ENCODE measurements at places on chromosomes 7 and 10.

DNA sequence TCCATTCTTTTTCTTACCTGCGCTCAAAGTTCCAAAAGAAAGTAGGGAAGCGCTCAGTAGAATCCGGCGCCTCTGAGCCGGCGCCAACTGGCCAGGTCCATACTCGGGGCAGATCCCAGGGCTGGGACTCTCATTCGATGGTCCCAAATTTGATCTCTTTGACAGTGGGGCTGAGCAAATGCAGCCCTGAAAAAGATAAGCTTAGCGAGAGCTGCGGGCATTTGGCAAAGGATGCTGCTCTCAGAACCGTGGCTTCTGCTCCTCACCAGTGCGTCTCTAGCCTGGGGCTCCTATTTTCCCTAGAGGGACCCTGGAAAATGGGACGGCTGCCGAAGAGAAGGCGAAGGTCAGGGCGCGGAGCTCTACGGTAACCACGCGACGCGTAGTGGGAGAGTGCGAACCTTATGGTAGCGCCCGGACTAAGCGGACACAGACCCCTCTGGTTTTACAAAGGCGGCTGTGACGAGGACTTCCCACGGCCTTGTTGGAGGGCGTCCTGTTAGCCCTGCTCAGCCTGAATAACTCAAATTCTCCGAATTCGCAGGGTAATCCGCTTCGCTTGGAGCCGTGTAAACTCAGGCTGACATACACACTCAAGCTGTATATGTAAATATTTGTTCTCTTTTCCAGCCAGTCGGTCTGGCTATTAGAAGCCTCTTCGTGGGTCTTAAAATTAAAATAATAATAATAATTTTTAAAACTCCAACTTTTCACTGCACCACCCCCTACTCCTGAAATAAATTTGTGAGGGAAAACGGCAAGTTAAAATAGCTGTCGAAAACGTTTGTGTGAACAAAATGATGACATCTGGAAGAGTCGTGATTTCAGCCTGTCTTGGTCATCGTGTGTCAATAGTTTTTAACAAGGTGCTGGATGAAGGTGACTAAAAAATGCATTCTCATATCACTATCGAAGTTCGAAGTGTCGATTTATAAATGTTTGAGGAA lies 869 bp upstream of the TBX20 start:
- no peak for DNase-seq

- no peak for DNase-seq
Observed at GRCh38 chr7:32515890-32516550, 20.7 kb downstream of the AVL9 start.

DNA sequence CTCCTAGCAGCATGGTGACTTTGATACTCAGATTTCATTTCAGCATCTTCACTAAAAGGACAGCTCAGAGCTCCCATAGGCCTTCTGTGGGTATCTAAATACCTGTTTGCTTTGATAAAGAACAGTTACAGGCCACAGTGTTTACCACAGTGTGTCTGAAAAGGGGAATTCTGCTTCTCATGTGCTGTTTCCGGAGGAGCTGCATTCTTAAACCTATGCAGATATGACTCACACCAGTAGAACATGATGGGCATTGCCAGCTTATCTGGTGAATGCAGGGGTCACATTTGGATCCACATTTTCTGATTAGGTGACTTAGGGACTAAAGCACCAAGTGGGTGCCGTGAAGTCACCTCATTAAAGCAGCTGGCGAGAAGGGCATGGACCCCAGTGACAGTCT lies 52.6 kb downstream of the TRRAP start:
- DNase-seq = peak; percentile 9

- peak; percentile 59 for DNase-seq
Observed at GRCh38 chr7:43038254-43038653, 74.2 kb upstream of the HECW1 start.

GRCh38 chr7:14497390-14497789 lies 405.2 kb downstream of the DGKB start:
- no peak for DNase-seq

DNA sequence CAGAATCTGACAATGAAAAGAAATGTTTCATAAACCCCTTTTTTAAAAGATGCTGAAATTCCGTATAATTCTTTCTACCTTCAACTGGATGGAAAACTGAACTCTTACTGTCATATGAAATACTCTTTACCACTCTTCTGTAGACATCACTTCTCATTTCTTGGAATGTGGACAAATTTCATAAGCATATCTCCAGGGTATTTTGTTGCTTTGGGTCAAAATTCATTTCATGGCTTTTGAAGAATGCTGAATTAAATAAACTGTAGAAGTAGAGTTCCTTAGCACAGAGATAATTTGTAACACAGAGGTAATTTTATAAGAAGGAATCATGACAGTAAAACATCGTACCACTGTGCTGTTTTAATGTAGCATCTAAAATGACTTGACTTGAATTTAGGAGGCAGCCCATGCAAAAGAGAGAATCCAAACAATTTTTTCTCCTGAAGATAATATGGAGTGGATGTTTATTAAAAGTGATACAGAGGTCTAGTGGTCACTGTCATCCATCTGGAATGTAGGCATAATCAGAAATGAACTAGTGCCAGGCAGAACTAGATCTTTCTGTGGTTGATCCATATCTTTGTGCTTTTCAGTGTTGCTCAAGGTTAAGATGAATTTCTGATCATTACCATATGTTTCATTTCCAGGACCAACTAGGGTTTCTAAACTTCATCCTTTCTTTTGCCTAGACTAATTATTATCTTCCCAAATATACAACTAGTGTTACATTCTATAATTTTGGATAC lies 492.0 kb downstream of the KIF20B start:
- DNase-seq = peak; percentile 75

DNA sequence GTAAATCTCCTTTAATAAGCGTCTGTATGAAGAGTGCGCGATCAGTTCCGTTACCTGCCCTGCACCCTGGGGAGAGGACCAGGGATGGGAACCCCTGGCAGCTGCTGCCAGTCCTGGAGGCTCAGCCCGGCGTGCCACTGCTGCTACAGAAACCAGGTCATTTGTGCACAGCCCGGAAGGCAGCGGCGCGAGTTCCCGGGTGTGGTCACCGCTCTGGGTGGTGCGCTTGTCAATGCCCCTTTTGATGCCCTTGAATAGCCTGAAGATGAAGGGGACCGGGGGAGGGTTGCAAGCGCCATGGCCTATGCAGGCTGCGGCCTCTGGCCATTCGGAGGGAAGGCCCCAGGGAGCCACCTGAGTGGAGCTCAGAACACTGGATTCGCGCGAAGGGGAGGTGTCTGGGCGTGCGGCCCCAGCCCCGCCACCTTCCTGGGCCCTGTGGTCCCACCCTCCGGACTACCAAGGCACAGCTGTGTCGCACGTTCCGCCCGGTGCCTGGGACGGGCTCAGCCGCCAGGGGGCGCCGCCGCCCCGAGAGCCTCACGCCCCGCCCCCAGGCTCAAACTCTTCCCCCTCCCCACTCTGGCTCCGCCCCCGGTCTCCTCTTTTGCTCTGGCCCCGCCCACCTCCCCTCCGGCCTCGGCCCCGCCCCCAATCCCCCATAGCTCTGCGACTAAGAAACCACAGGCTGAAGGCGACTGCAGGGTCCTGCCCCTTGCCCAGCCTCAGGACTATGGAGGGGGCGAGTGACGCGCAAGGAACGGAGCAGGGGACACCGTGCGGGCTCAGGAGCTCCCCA lies 16.5 kb downstream of the AP5Z1 start:
- DNase-seq = no peak

GRCh38 chr10:108980869-108981268 lies 942.4 kb downstream of the XPNPEP1 start:
- DNase-seq = no peak

- no peak for DNase-seq
Observed at GRCh38 chr10:95646160-95646559, 10.4 kb downstream of the ALDH18A1 start.

All from non-pigmented ciliary epithelial cell (primary cell).